Effector CD4-positive, alpha-beta T cell (primary cell): ENCODE measurements at places on chromosomes 7 and 10.

GRCh38 chr10:18699849-18700840, 40.9 kb downstream of the ARL5B start:
- no peak for DNase-seq

DNA sequence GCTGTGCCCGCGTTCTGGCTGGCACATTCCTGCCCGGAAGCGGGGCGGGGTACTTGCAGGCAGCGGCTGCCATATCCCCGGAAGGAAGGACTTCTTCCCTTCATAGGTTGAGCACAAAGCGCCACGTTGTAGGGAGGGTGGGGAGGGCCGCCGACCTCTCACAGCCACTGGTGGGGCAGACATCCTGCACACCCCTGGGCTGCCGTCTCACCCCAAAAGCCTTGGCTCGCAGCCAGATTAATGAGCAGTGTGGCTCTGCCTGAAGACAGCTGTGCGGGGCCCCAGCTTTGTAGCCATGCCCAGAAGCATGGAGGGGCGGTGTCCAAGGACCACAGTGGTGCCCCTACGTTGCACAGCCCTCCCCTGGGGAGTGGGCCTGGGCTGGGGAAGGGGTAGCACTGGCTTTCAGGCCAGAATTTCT, 54.3 kb upstream of the DPYSL4 start:
- DNase-seq = no peak

- DNase-seq = no peak
These were observed 39.2 kb downstream of the EEPD1 start for GRCh38 chr7:36192053-36192824.

GRCh38 chr10:9501944-9502343, 1447.5 kb downstream of the GATA3 start:
- DNase-seq = no peak

DNA sequence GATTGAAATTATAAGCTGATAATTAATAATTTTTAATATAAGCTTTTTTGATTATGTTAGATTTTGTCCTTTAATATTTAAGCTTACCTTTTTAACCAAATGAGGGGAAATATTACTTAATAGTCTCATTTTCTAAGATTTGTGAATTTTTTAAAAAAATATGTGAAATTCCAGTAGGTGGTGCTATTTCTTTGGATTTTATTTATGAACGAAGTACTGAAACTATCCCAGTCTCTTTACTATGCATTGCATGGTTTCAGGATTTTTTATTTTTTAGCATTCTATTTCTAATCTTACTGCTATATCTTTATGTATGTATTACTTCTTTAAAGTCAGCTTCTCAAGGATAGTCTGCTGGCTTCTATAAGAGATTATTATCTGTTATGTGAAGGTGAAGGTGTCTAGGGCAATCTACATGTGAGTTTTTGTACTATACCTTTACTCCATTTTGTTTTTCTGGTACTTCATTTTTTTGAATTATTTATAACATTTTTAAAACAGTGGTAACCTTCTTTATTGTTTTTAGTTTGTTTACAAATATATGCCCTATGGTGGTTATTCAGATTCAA, 78.3 kb downstream of the ATRNL1 start:
- no peak for DNase-seq

- DNase-seq = no peak
These were observed 50.0 kb upstream of the PTER start for GRCh38 chr10:16386855-16387254.

GRCh38 chr7:155680864-155681263, 36.4 kb downstream of the RBM33 start:
- no peak for DNase-seq

DNA sequence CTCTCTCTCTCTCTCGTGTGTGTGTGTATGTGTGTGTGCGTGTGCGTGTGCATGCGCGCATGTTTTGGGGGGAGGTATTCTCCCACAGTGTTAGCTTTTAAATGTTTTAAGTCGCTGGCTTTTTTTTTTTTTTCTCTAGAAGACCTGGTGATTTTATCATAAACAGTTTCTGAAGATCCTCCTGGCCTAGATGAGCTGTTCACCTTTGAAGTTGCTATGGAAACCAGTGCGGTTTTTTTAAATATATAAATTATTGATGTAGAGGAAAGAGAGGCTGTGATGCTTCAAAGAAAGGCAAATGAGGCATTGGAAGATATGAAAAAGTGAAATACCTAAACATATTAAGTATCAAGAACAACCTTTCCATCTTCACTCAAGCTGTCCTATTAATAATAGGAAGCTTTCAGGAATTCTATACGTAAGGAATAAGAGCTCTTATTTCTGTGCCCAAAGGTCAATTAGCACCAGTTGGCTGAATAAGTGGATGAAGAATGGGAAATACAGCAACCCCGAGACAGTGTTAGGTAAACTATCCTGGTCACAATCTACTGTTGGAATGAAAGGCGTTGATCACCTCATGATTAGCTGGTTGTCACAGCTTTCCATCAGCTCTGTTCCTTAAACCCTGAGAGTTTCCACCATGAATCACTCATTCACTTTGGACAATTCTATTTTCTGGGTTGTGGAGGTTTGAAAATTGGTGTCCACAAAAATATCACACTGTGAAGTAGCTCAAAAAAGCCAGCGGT, 66.5 kb upstream of the SLC35G1 start:
- DNase-seq = no peak

GRCh38 chr7:27144781-27145164, 1.3 kb upstream of the HOXA5 start:
- no peak for DNase-seq

- DNase-seq = no peak
These were observed 30.7 kb downstream of the SLC13A1 start for GRCh38 chr7:123169065-123169464.

DNA sequence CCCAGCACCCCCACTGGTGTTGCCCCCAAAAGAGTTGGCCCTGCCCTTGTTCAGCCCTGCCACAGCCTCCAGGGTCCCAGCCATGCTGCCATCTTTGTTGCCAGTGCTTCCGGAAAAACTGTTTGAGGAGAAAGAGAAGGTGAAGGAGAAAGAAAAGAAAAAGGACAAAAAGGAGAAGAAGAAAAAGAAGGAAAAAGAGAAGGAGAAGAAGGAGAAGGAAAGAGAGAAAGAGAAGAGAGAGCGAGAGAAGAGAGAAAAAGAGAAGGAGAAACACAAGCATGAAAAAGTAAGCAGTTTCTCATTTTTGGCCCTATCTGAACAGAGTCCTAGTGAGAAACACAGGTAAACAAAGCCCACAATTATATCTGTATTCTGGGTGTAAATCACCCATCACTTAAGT, 89.0 kb upstream of the GATA3 start:
- DNase-seq = no peak

- DNase-seq = no peak
These were observed 10.6 kb downstream of the FASTK start for GRCh38 chr7:151069841-151070573.
